SJCRH30 (cell line): ENCODE measurements at places on chromosomes 2 and 18.

DNA sequence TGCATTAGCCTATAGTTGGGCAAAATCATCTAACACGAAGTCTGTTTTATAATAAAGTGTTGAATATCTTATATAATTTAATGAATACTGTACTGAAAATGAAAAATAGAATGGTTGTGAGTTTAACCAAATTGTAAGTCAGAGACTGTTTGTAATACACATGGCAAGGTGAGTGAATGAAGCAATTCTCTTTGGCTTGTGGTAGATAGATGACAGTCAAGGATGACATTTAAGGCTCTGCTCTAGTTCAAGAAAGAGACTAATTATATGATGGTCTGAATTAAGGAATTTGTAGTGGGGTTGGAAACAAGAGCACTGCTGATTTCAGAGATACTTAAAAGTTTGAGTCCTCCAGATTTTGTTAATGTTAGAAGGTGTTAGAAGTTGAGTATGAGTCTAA lies 207.7 kb downstream of the MCFD2 start:
- DNase-seq, result no peak

- DNase-seq, result peak; percentile 61
Measured at GRCh38 chr2:70647873-70648481, 94.4 kb upstream of the TGFA start.

DNA sequence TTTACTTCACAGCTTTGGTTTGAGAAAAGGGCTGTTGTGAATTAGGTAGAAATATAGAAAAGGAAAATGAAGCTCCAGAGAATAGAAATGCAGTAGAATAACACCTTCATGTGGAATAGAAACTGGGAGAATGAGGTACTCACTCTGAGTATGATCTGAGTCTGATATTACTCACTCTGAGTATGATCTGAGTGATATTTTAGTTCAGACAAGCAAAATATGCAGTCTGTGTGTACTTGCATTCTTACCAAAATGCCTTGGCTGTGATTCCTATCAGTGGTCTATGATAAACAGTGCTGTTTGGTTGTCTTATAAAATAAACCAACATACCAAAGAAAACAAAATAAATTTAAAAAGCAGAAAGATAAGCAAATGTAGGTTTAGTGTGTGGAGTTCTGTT lies 487.6 kb downstream of the THSD7B start:
- no peak for DNase-seq

DNA sequence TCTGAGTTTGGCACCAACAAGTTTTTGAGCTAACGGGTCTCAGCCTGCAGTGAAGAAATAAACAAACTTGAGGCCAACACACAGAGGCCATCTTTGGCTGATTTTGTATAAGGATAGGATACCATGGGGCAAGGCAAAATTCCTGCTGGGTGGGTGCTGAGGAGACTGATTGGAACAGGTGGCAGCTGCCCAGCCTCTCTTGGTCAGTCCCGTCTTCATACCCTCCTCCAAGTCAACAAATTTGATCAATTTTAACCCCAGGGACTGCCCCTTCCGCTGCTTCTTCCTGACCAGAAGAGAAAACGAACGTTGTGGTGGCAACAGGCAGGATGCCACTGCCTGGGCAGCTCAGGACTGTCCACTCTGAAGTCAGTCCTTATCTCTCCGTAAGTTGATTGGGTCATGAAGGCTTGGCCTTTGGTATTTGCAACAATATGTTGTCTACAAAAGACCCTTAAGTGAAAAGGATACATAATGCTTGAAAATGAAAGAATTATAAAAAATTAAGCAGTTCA lies 139.3 kb downstream of the SPP2 start:
- peak; percentile 74 for DNase-seq

GRCh38 chr2:69306822-69307578 lies 80.0 kb downstream of the GFPT1 start:
- DNase-seq, result peak; percentile 88

DNA sequence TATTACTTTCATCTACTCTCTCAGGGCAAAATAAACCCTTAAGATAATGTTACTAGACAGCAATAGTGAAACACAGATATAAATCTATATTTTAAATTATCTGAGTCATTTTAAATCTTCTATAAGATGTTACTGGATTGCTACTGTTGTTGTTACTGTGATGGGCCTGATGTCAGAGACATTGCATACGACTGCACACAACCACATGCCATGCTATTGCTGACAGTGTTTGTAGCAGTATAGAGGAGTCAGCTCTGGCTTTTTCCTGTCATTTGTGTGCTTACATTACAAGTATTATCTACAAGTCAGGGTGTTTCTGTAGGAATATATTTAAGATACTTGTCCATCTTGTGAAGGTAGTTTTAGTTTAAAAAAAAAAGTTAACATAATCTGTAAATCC lies 63.9 kb downstream of the CCDC148 start:
- DNase-seq, result no peak

GRCh38 chr2:34004936-34005335 lies 405.8 kb upstream of the FAM98A start:
- DNase-seq, result no peak

DNA sequence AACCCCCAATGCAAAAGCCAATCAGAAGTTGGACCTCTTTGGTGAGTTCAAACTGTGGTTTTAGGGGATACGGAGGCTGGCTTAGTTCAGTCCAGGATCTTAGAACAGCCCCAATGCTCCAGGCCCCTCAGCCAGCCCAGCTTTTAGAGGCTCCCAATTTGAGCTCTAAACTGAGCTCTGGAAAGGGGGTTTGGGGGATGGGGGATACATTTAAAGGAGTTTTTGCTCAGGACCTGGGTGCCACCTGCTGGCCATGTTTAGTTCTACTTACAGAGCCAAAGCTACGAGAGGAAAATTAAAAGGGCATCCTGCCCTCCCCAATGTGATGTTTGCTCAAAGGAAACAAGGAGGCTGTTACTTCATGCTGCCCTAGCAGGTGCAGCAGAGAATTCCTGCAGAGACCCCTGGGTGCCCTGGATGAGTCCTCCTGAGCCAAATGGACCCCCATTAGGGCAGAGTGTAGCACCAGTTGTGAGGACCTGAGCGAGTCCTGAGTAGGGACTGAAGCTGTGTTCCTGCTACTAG lies 15.9 kb upstream of the TMEM214 start:
- DNase-seq, result peak; percentile 78

DNA sequence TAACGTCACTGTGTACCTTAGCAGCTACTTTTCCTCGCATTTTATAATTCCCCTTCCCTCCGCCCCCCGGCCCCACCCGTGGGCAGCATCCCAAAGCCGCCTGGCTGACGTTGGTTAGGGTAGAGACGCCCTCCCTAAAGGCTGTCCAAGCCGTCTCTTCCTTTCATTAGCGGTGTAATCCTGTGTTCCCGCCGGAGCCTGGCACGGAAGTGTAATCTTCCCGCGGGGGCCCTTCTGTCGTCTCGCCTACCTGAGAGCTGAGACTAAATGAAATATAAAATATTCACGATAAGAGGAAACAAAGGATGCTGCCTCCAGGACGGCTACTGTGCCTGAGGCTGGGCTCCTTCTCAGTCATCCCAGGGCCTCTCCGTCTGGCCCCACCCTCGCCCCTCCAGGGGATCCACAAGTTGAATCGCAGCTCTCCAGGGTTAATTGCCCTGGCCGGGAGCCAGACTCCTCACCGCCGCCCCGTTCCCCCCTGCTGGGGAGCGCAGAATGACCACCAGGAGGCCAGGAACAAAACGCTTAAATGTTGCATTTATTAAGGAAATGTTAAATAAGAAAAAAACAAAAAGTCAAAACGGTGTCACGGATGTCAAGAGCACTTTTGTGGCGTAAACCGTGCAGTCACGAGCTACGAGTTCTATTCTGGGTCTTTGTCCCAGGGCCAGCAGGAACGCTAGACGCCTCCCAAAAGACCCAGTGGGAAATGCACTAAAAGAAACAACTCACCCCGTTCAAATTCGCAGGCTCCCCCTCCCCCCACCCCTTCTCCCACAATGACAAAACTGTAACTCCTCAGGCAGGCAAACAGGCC lies 1.5 kb downstream of the RPRM start:
- DNase-seq, result peak; percentile 32

GRCh38 chr2:132401326-132401725 lies 15.3 kb upstream of the GPR39 start:
- DNase-seq, result no peak

DNA sequence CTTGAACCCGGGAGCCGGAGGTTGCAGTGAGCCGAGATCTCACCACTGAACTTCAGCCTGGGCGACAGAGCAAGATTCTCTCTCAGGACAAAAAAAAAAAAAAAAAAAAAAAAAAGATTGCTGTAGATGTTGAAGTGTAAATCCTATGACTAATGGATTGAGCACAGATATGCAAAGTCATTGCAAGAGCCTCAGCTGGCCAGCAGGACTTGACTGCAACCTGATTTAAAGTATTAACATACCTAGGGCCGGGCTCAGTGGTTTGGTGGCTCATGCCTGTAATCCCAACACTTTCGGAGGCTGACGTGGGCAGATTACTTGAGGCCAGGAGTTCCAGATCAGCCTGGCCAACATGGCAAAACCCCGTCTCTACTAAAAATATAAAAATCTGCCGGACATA lies 103.4 kb upstream of the MSH2 start:
- peak; percentile 21 for DNase-seq

- DNase-seq, result no peak
Measured at GRCh38 chr2:96758987-96759386, 1.7 kb upstream of the CNNM4 start.

- no peak for DNase-seq
Measured at GRCh38 chr2:196959281-196959680, 32.8 kb upstream of the PGAP1 start.

DNA sequence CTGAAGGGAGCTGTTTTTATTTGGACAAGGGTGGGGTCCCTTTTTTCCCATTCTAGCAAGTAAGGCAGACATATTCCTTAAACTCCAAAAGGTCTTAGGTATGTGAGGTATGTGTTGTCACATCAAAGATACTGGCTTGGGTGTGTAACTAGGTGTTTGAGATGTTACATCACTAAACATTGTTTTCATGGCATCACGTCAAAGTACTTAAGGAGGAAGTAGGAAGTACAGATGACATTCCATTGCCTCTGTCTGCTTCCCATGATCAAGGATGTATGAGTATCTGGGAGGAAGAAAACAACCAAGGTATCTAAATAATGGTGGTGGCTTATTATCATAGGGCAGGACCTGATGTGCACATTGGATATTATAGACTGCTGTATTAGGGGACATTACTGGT lies 39.3 kb downstream of the CD302 start:
- DNase-seq, result no peak

- no peak for DNase-seq
Measured at GRCh38 chr2:242054406-242054805, 184.9 kb downstream of the RTP5 start.

DNA sequence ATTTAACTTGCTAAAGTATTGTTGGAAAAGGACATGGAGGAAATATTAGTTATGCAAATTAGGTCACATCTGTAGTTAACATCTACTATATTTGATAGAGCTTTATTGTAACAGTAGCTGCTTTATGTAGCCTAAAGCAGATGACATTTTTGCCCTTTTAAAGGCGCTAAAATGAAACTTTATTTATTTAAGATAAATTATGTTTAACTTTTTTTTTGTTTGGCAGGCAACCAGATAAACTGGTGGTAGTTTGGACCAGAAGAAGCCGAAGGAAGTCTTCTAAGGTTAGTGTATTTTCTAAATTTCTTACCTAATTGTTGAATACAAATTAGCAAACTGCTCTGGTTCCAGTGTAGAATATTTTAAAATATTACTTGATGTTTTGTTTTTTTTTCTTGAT lies 41.7 kb downstream of the EHBP1 start:
- no peak for DNase-seq

- no peak for DNase-seq
Measured at GRCh38 chr18:71441156-71441555, 1103.0 kb downstream of the CBLN2 start.

- DNase-seq, result no peak
Measured at GRCh38 chr18:2610549-2610948, 39.2 kb downstream of the NDC80 start.

- DNase-seq, result peak; percentile 81
Measured at GRCh38 chr2:30230497-30231211, 680 bp upstream of the LBH start.

DNA sequence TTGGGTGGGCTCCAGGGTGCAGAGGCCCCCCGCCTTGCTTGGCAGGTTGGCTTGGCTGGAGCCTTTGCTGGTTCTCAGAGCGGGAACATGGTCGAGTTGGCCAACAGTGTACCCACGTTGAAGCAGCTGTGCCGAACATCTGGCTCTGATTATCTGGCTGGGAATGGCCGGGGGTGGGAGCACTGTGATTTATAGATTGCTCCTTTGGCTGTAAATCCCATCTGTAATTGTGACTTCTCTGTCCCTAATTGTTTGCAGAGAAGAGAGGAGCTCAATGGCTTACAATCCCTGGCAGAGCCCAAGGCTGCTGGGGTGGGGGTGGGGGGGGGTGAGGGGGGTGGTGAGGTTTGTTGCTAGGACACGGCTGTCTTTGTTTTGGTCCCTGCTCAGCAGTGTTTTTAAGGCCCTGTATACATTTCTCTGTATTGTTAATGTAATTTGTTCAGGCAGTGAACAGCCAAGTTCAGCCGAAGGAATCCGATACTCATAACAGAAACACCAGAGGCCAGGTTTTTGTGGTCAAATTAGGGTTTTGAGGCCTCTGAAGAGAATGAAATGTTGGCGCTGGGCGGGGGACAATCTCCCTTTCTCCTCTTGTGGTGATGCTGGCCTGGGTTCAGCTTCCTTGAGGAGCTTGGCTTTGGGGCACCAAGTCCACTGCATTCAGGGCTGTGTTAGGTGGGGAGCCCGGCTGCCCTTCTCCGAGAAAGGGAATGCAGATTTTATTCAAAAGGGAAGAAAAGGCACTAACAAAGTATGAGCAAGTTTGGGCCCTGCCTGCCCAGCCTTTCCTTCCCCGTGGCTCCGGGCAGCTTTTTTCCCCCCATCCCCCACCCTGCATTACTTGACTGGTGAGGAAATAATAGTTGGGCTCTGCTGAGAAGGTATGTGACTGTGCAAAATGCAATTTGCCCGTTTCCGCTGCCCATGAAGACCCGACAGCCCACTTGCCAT lies 82.5 kb downstream of the TCF7L1 start:
- DNase-seq, result peak; percentile 87

GRCh38 chr2:34037157-34037556 lies 438.1 kb upstream of the FAM98A start:
- DNase-seq, result no peak

- DNase-seq, result no peak
Measured at GRCh38 chr2:44716131-44716530, 225.4 kb upstream of the SIX3 start.

- no peak for DNase-seq
Measured at GRCh38 chr2:75290600-75291150, 91.4 kb upstream of the TACR1 start.

DNA sequence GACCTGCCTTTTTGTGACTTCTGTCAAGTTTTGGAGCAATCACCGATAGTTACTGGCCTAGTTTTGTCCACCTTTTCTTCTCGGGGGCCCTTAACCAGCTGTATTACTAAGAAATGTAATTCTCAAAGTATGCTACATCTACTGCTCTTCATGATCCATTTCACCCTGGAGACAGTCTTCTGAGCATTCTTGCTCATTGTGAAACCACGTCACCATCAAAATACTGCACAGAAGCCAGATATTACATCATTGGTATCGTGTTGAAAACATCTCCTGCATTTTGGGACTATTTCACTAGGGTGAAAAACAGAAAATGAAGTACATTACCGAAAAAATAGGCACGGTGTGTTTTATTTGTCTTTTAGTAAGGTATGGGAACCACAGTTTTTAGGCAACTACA lies 11.7 kb downstream of the LYPD6B start:
- DNase-seq, result no peak

- DNase-seq, result no peak
Measured at GRCh38 chr2:23706613-23707078, 220.3 kb downstream of the ATAD2B start.

- DNase-seq, result no peak
Measured at GRCh38 chr18:51137891-51138290, 59.6 kb downstream of the MEX3C start.
